Endothelial cell of umbilical vein (primary cell): ENCODE measurements at places on chromosomes 5 and 9.

- no peak overlapping the region for H3K4me3 ChIP-seq
- H3K36me3 ChIP-seq = no peaks in the 10 kb centered on the region
- no peaks in the 10 kb centered on the region for H3K4me1 ChIP-seq
- no peaks in the 10 kb centered on the region for H3K27me3 ChIP-seq
- no peak for DNase-seq
- no peak overlapping the region for H3K27ac ChIP-seq
Measured at GRCh38 chr9:98569491-98569890, 139.2 kb downstream of the GABBR2 start.

- H3K4me3 ChIP-seq = no peak overlapping the region
- no peak for DNase-seq
- no peaks in the 10 kb centered on the region for H3K36me3 ChIP-seq
- H3K4me1 ChIP-seq = no peaks in the 10 kb centered on the region
- H3K27ac ChIP-seq = no peak overlapping the region
Measured at GRCh38 chr5:11527652-11528349, 376.4 kb downstream of the CTNND2 start.

- no peaks in the 10 kb centered on the region for H3K27me3 ChIP-seq
- H3K27ac ChIP-seq = no peak overlapping the region
- DNase-seq = peak; percentile 29
- peak overlapping the region; percentile 9 for H3K4me3 ChIP-seq
- peaks cover 8% of the 10 kb centered on the region for H3K4me1 ChIP-seq
- H3K36me3 ChIP-seq = peaks cover 2% of the 10 kb centered on the region
Measured at GRCh38 chr9:134770972-134771971, 109.3 kb upstream of the FCN2 start.

- H3K27me3 ChIP-seq = no peaks in the 10 kb centered on the region
- H3K36me3 ChIP-seq = no peaks in the 10 kb centered on the region
- H3K27ac ChIP-seq = peak overlapping the region; percentile 69
- H3K4me3 ChIP-seq = no peak overlapping the region
Measured at GRCh38 chr9:70481471-70481870, 67.0 kb upstream of the KLF9 start.

GRCh38 chr5:1867114-1867814, 15.5 kb downstream of the IRX4 start:
- H3K27ac ChIP-seq = no peak overlapping the region
- no peak overlapping the region for H3K4me3 ChIP-seq
- no peaks in the 10 kb centered on the region for H3K27me3 ChIP-seq
- DNase-seq = no peak
- H3K4me1 ChIP-seq = no peaks in the 10 kb centered on the region
- no peaks in the 10 kb centered on the region for H3K36me3 ChIP-seq
